ENCODE measurements at places on chromosomes 4 and X.

GRCh38 chrX:136525738-136526606 lies 6.0 kb upstream of the VGLL1 start:
- peak; percentile 67 for DNase-seq

- DNase-seq = no peak
Observed at GRCh38 chr4:55008166-55009056, 117.0 kb downstream of the KDR start.

DNA sequence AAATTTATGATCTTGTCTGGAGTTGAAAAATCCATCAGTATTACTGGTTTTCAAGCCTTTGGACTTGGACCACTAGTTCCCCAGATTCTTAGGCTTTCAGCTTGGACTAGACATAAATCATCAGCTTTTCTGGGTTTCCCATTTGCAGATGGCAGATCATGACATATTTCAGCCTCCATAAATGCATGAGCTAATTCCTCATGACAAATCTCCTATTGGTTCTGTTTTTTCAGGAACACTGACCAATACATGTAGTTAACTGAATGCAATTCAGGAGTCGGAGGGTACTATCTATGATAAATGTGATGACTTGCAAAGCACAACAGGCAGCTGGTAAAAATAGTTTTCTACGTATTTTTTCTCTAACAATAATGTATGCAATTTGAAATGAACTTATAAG lies 635.6 kb downstream of the TRAM1L1 start:
- DNase-seq = no peak

GRCh38 chrX:32448945-32449344 lies 762.4 kb downstream of the DMD start:
- DNase-seq = no peak

GRCh38 chrX:124209792-124210576 lies 122.5 kb upstream of the TEX13D start:
- DNase-seq = no peak

DNA sequence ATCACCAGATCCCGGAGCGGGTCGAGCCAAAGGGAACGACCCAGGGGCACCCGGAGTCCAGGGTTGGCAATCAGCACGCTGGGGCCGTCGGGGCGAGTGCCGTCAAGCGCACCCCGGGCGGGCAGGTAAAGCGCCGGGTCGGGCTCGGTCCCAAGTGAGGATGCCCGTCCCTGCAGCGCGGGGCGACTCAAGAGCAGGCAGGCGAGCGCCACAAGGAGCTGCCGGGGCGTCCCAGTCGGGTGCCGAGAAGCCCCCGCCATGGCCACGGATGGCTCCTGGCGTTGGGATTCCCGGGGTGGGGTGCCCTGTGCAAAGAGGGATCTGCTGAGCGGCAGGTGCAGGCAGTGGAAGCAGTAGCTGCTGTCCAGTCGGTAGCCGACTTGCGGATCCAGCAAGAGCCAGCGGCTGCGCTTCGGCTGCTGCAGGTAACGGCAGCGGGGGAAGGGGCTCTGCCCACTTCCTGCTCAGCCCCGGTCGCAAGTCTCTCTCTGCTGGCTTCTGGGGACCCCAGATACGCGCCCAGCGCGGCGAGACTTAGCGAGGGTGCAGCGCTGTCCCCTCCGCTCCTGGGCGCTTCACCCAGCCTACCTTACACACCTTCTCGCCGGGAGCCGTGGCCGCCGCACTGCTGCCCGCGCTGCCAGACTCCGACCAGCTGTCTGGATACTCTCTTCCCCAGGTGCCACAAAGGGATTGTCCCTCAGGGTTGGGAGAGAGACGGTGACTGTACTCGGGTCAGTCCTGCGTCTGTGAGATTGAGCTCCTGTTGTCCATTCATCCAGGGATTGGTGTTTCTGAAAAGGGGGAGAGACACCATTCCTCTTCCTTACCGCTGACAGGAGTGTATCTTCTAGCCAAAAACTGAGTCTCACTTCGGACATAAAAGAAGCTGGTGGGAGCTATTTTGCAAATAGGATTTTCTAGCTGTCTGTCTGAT lies at the start of gene FREM3:
Gene FREM3, minus strand, starts transcription at position 260 of the 937 bp plus-strand sequence. Its CDS starts 0 bp downstream, at position 260.
- peak; percentile 57 for DNase-seq

GRCh38 chr4:2322841-2323240 lies 60.9 kb upstream of the MXD4 start:
- no peak for DNase-seq
